AG04450 (cell line): ENCODE measurements at places on chromosomes 5 and 9.

GRCh38 chr5:122896598-122897282, 51.3 kb downstream of the SNX24 start:
- peak; percentile 70 for DNase-seq

- no peak for DNase-seq
These were observed 617 bp downstream of the PPP6C start for GRCh38 chr9:125189011-125189360.

DNA sequence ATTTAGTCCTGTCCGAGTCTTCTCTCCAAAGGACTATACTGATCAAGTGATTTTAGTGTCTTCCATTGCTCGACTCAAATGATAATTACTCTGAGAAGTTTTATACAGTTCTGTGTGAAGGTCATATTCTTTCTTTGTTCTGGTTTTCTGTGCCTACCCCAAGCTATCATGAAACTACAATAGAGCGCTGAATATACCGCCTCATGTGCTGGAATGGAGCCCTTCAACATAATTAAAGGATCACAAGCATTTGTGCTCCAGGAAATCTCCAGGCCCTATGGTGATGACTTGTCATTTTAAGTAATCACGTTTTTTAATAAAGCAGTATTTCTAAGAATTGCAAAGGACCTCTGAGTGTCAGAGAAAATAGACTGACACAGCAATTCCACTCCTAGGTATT, 10.9 kb upstream of the SLC31A2 start:
- no peak for DNase-seq

GRCh38 chr9:38363589-38363925, 28.9 kb upstream of the ALDH1B1 start:
- no peak for DNase-seq

DNA sequence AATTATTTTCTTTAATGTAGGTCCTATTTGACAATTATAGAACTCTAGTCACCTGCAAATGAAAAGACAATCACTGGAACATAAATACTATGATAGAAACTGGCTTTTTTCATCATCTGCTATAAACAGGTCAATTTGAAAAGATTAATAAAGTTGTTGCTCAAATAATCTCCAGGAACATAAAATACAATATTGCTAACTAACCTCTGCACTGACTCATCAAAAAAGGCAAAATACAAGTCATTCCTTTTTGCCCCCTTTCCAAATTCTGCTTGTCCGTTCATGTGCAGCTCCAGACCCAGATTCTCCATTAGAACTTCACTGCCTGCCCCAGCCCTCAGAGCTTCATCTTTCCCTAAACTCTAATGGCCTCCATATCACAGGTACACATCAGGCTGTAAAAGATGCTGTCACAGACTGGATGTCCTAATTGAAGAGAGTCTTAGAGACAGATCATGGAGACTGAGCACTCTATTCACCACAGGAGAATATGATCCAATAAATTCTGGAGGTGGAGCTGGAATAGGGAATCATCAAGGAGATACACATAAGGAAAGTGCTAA, 1.6 kb downstream of the DCTN4 start:
- DNase-seq, result no peak

DNA sequence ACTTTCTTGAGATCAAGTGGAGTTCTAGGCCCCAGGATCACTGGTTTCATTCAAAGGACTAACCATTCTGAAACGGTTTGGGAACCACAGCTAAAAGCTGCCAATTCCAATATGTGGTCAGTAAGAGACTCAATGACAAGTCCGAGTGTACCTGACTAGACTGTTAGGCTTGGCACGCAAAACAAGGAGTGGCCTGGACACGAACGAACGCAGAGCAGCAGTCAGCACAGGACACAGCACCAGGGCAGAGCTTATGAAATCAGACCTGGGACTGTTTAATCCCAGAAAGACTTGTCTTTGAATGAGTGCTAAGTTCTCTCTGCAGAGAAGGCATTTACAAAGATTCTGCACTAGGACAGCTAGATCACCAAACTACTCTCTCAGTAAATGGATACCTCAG, 213.8 kb downstream of the GAPVD1 start:
- no peak for DNase-seq

- no peak for DNase-seq
These were observed 42.8 kb upstream of the PARP8 start for GRCh38 chr5:50623666-50624065.

DNA sequence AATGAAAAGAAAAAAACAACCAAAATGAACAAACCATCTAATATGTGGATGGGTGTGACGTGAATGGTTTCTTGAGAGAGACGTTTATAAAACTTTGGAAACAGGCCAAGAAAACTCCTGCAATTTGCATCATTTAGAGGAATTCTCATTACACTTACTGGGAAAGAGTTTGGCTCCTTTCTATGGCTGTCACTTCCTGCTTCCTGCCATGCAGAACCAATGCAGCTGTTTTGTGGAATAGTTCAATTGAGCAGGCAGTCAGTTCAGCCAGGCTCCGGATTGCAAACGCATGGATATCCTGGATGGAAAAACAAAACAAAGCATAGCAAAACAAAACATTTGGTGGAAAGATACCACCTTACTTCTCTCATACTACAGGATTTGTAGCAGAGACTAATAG, 36.6 kb downstream of the FAM114A2 start:
- DNase-seq, result no peak

- DNase-seq, result no peak
These were observed 31.2 kb downstream of the CDK7 start for GRCh38 chr5:69265931-69266330.

- no peak for DNase-seq
These were observed 87.8 kb downstream of the NTNG2 start for GRCh38 chr9:132249690-132250089.

GRCh38 chr5:62575489-62575888, 3.1 kb upstream of the LRRC70 start:
- no peak for DNase-seq

DNA sequence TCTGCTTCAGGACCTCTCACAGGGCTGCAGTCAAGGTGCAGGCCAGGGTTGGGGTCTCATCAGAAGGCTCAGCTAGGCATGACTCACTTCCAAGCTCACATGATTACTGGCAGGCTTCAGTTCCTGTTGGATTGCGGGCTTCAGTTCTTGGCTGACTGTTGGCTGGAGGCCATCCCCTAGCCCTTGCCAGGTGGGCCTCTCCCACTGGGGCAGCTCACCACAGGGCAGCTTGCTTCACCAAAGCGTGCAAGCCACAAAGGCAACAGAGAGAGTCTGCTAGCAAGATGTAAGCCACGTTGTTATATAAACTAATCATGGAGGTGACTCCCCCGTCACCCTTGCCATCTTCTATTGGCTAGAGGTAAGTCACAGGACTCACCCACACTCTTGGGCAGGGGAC, 14.4 kb downstream of the CPLX2 start:
- no peak for DNase-seq

GRCh38 chr9:87338088-87338989, 159.3 kb upstream of the DAPK1 start:
- DNase-seq, result no peak

DNA sequence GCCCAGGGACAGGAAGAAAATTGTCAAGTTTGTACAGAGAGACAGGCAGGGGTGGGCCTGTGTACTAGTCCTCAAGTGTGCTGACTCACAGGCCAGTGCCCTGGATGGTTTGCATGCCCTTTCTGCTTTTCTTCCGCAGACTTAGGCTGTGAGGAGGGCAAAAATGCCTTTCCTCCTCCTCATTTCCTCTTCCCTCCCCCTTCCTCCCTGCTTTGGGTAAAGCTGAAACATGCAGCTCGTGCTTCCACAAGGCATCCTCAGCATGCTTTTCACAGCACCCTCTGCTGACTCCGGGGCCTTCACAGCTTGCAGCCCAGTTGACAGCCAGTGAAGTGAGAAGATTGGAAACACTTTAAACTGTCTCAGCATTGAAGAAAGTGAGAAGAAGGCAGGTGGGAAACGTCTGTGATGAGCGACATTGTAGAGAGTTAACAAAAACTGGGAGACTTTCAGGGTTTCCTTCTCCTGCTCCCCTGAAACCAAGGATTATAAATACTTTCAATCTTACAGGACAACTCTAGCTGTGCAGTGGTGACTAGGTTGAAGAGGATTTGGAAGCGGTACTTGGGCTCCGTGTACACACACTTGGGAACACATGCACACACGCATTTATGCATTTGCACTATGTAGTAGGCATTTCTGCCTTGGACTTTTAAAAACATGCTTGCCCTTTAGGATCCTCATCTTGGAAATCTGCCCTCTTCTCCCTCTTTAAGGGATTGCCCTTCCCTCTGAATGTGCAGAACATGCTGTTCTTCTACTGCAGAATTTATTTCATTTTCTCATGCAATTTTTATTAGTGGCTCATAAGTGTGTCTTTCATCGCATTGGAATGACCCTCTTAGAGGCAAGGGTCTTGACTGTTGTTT, 138.8 kb downstream of the GRIA1 start:
- peak; percentile 88 for DNase-seq

DNA sequence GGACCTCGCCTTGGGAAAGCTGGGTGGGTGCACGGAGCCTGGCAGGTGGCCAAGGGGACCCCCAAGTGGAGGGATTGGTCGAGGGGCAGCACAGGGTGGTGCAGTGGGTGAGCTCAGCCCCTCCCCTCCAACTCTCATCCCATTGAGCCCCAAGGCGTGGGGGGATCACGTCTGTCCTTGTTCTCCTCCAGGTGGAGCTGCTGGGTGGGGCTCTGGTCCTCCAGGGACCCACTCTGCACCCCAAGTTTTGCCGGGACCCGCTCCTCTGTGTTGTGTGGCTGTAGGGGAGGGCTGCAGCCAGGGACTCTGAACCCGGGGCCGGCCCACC, 3.6 kb upstream of the FUT7 start:
- DNase-seq, result no peak

- no peak for DNase-seq
These were observed 70.1 kb downstream of the SV2C start for GRCh38 chr5:76153271-76153670.

GRCh38 chr5:153489611-153490010, 859 bp upstream of the GRIA1 start:
- DNase-seq, result no peak

DNA sequence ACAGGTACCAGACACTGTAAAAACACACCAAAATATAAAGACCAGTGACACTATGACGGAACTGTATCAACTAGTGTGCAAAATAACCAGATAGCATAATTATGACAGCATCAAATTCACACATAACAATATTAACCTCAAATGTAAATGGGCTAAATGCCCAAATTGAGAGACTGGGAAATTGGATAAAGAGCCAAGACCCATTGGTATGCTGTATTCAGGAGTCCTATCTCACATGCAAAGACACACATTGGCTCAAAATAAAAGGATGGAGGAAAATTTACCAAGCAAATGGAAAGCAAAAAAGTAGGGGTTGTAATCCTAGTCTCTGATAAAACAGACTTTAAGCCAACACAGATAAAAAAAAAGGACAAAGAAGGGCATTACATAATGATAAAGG, 416.3 kb upstream of the ZNF608 start:
- DNase-seq, result no peak

GRCh38 chr9:31251386-31251785, 1133.1 kb upstream of the ACO1 start:
- DNase-seq, result no peak

- DNase-seq, result no peak
These were observed 50.9 kb downstream of the ZNF474 start for GRCh38 chr5:122180146-122180712.

DNA sequence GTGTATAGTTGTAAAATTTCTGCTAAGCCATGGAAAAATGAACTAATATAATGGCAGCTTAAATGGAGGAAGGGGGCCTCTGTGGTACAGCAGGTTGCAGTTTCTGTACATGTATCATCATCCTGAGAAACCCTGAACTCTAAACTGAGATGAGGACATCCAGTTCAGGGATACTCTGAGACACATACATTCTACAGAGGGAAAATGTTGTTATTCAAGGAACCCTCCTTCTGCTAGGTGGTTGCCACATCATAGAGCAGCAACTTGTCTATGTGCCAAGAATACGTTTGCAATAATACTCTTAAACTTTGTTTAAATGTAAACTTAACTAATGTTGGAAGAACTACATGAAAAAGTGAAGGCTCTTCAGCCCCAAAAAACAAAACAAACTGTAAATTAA, 1310.8 kb upstream of the WWC1 start:
- DNase-seq, result no peak

DNA sequence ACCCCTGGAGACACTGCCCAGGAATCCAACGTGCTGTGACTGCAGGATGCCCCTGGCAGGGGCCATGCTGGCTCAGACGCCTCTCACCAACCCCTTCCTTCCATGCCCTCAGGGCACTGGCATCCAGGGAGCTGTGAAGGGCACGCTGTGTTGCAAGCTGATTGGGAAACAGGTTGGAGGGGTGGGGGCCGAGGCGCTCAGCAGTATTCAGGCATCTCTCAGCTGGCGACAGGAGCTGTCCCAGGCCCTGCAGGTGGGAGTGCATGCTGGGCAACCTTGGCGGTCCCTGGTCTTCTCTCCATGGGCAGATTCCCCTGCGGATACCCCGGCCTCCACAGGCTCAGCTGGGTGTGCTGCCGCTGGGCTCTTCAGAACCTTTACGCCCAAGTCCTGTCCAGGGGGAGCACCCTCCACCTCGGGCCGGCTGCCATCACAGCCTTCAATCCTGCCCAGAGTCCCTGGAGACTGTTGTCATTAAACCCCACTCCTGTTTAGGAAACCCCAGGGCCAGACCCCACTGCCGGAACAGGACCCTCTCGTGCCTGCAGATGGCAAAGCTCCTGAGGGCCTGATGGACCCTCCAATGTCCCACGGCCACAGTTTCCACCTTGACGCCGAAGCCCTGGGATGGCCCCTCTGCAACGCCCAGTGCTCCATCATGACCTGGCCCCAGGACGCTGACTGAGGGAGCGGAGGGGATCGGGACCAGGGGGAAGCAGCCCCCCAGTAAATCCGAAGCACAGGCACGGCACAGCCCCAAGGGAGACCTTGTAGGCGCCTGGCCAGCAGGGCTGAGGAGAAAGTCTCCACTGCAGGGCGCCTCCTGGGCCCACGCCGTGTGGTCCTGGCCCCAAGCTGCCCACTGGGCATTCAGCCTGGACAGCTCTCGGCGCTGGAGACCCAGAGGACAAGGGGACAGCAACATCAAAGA, 9.3 kb downstream of the TPPP start:
- DNase-seq, result no peak

DNA sequence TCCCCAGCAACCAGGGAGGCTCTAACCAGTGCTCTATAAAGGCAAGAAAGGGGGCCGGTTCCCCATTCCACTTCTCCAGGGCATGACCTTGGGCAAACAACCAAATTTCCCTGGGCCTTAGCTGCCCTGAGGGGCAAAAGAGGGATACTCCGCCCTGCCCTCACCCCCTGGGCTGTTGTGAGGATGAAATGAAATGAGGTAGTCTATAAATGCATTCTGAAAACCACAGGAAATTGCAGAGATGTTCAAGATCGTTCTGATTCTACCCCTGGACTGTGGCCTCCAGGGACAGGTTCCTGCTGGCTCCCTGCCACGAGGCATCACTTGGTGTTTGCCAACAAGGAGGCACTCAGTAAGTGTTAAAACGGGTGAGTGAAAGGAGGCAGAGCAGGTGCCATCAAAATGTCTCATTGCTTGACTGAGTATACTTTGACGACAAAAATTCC, 5.7 kb downstream of the RAPGEF1 start:
- DNase-seq, result no peak

DNA sequence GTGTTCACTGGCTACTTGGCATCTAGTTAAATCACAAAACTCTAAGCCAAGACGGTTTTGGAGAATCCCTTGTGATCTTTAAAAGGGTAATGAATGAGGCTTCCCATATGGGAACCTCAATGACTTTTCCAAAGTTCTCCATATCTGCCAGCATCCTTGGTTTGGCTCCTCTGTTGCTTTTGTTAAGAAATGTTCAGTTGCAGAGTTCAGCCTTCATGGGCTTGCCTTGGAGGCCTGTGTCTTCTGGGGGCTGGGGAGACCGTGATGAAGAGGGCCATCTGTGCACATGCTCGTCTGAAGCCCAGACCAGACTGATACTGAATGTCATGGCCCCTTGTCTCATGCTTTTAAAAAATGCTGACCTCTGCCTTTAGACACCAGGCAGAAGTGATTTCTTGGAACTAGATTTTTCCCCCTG, 84.3 kb downstream of the RAI14 start:
- no peak for DNase-seq
